ENCODE measurements at places on chromosomes 1 and 21. TPM values are rescaled to one million over a fixed set of nuclear protein-coding genes. Genes with fewer than 3 reads are reported as not detected.

WNT3A gene
- total RNA-seq, result not detected

ACBD6 gene
- total RNA-seq, result 78.5 TPM

HS2ST1 gene
- 24.6 TPM for total RNA-seq

GJA5 gene
- 11.0 TPM for total RNA-seq

DNA sequence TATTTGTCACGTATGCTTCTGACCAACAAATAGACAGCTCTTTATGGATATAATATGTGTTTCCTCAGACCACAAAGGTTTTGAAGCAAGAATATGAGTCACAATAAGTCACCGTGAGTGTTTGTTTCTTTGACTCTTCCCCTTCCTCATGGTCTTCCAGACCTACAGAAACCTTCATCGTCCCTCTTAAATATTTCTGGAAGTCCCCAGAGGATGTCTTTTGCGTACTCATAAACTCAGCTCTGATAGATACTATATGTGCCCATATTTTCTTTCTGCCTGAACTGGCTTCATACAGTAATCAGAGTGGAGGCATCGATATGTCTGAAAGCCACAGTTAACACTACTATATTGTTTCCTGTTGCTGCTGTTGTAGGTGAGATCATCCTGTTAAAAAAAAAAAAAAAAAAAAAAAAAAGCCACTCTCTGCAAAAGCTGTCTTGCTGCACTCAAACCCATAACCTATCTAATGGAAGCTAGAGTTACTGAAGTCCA lies 38.4 kb downstream of the ADAMTS1 start:
- no peak for DNase-seq

- DNase-seq, result no peak
Observed at GRCh38 chr1:117541003-117541402, 64.8 kb upstream of the TENT5C start.

GRCh38 chr1:22117851-22118250 lies 25.0 kb downstream of the WNT4 start:
- DNase-seq, result no peak

GRCh38 chr1:50371749-50372148 lies 51.5 kb downstream of the DMRTA2 start:
- DNase-seq, result no peak

DNA sequence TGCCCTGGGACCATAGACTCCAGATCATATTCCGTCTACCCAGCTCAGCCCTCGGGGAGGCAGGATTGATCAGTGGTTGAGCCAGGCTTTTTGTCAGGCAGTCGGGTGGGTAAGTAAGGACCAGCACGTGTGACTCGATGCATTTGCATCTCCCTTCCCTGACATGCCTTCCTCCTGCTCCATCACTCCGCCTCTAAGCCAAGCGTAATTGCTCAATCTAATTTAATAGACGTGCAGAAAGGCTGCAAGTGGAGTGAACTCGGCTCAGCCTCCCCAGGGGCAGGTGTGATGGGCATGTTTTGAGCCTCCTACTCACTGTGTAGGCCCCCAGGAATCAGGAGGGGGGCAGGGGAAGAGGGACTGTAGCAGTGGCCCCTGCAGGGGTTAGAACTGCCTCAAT lies 34.6 kb upstream of the GRIK3 start:
- no peak for DNase-seq

DNA sequence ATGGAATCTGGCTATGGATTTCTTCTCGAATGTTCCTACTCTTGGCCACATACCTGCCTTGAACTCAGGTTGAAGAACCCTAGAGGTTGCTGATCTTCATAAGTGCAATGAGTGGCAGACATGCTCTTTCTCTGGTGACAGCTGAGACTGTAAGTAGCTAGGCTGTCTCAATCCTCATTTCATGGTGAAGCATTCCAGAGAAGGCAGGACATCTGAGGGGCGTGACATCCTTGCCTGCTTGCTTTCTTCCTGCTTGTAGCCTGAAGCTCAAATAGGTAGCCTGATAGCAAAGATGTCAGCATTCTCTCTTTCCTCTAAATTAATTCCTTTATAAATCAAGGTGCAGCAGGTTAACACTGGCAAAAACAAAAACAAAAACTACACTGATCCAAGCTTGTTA lies 114.6 kb upstream of the MAGI3 start:
- no peak for DNase-seq
